ENCODE measurements at places on chromosomes 11 and 22. TPM values are rescaled to one million over a fixed set of nuclear protein-coding genes. Genes with fewer than 3 reads are reported as not detected.

The PRPF19 gene
- 32.6 TPM for total RNA-seq

The ART1 gene
- total RNA-seq = not detected

The NLRX1 gene
- total RNA-seq = 34.2 TPM

The DLG2 gene
- total RNA-seq = 0.85 TPM

The APOA4 gene
- total RNA-seq = not detected

The IGLL1 gene
- not detected for total RNA-seq

The GVQW3 gene
- total RNA-seq = 1.3 TPM

The PSMC3 gene
- 169 TPM for total RNA-seq

The APOBEC3C gene
- total RNA-seq = 8.0 TPM

The OR2D2 gene
- 0.40 TPM for total RNA-seq

The CHRM4 gene
- not detected for total RNA-seq

The FIBIN gene
- total RNA-seq = 24.5 TPM

The KRTAP5-7 gene
- not detected for total RNA-seq

The NFRKB gene
- 20.5 TPM for total RNA-seq

The ARHGAP32 gene
- 18.9 TPM for total RNA-seq

The FXYD2 gene
- 361 TPM for total RNA-seq

The OR8D4 gene
- not detected for total RNA-seq

The MPPED1 gene
- not detected for total RNA-seq

The GPHA2 gene
- total RNA-seq = not detected

The SPA17 gene
- 22.6 TPM for total RNA-seq

The C11orf21 gene
- total RNA-seq = 0.10 TPM

The CASP4 gene
- total RNA-seq = 150 TPM

The UVRAG gene
- 12.9 TPM for total RNA-seq

The ST14 gene
- total RNA-seq = 35.1 TPM

The THY1 gene
- 15.3 TPM for total RNA-seq

The APOBEC3B gene
- total RNA-seq = 0.15 TPM

The OR51G1 gene
- not detected for total RNA-seq

The NNMT gene
- 2,593 TPM for total RNA-seq

The MAJIN gene
- not detected for total RNA-seq

The SLC1A2 gene
- total RNA-seq = 0.10 TPM

The TRIM21 gene
- 26.5 TPM for total RNA-seq

The PRR33 gene
- not detected for total RNA-seq

The CSF2RB gene
- under 0.01 TPM for total RNA-seq

The OR6T1 gene
- not detected for total RNA-seq

The PNPLA5 gene
- not detected for total RNA-seq

The TMPRSS6 gene
- total RNA-seq = not detected

The SMIM35 gene
- total RNA-seq = not detected

The APOL6 gene
- 37.9 TPM for total RNA-seq

The VWCE gene
- 4.5 TPM for total RNA-seq

The B3GAT1 gene
- under 0.01 TPM for total RNA-seq

The PAX6 gene
- total RNA-seq = 4.2 TPM

The RCOR2 gene
- total RNA-seq = 0.35 TPM

The TMPRSS4 gene
- total RNA-seq = 2.4 TPM

The P2RY2 gene
- 4.3 TPM for total RNA-seq

The CHRDL2 gene
- not detected for total RNA-seq

The SCGB1D2 gene
- not detected for total RNA-seq

The SSTR3 gene
- not detected for total RNA-seq

The FAT3 gene
- total RNA-seq = 1.9 TPM

The UCP3 gene
- 0.17 TPM for total RNA-seq

The UBE2L6 gene
- 24.7 TPM for total RNA-seq

The OR8G5 gene
- not detected for total RNA-seq

The CADM1 gene
- 12.7 TPM for total RNA-seq

The RAPSN gene
- total RNA-seq = 0.10 TPM

The NDUFS8 gene
- 106 TPM for total RNA-seq
